KG1 (cell line): ENCODE measurements at places on chromosomes 4 and X.

DNA sequence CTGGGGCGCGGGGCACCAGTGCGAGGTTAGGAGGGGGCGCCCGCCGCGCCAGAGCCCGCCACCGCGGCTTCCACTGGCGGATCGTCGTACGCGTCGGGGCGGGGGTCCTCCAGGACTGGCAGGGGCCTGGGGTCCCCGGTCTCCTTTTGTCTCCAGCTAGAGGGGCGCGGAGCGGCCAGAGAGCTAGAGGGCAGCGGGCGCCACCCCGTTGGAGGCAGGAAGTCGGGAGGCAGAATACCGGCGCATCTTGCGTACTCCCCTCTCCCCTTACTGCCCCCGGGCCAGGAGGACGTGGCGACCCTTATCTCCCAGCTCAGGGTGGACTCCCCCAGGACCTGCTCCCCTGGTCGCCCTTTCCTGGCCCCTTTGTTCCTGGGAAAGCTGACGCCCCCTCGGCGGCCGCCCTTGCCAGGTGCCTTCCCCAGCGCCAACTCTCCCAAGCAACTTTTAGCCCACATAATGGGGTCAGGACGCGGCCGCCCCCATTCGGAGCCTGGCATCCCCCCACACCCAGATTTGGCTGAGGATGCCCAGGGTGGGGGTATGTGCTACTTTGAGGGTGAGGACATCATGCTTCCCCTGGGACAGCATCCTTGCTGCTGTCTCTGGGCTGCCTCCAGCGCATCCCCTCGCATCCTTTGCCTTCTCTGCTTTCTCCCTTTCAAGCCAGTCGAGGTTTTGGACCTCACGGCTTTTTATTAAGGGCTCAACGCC is 933 bp downstream of the CNKSR2 start:
- no peak for DNase-seq

- no peak for DNase-seq
Measured at GRCh38 chrX:70029863-70030262, 19.9 kb downstream of the AWAT2 start.

DNA sequence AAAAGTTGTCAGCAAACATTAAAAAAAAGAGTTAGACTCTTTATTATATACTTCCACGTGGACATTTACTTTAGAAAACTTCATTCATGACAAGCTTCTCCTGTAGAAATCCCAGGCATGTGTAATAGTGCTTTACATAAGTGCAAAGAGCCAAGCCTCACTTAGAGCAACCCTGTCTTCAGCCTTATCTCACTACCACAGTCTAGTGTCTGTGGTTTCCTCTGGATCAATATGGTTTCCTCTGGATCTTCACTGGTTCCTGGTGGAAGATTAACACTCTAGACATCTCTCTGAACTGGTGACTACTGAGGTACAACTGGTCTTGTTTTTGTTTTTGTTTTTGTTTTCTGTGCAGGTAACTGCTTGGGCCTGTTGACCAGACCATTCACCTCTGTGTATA is 18.4 kb upstream of the ARMCX5 start:
- DNase-seq, result no peak

GRCh38 chr4:17168571-17168970 is 270.1 kb upstream of the LDB2 start:
- no peak for DNase-seq

GRCh38 chrX:35625714-35626113 is 172.4 kb upstream of the MAGEB16 start:
- DNase-seq, result no peak

DNA sequence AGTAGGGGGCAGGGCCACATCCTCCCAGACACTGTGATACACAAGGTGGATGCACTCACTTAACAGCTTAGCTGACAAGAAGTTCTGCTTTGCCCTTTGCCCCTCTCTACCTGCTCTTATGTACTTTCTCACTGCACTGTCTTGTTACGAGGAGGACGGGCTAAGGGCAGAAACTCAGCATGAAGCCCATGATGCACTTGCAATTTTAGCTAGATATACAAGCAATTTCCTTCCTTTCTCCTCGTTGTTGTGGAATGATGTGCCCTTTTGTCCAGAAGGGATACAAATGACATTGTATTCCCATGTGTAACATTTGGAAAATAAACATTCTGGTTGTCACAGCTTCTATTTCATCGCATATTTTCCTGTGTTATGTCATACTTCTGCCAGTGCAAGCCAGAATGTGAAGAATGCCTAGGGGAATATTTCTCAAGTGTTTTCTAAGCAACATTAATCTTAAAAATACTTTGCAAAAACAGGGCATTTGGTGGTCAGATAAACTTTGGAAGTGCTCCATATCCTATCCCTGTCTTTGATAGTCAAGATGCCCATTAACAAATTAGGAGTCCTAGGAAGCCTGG is 47.2 kb downstream of the MAOA start:
- no peak for DNase-seq

GRCh38 chr4:130511776-130512175 is 1415.8 kb downstream of the C4orf33 start:
- DNase-seq, result no peak

DNA sequence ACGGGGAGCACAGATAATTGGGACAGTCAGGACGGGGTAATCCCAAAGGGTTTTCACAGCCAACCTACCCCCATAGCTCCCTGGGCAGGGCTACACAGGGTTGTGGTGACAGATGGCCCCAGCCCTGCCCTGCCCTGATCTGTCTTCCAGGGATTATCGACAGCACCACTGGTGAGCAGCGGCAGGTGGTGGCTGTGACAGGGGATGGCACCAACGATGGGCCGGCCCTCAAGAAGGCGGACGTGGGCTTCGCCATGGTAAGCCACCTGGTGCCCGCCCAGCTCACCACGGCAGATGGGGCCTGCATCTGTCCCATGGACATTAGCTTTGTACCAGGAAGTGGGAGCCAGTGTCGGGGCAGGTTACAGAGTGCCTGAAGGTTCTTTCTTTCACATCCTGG is 39.3 kb downstream of the ATP2B3 start:
- DNase-seq, result no peak

DNA sequence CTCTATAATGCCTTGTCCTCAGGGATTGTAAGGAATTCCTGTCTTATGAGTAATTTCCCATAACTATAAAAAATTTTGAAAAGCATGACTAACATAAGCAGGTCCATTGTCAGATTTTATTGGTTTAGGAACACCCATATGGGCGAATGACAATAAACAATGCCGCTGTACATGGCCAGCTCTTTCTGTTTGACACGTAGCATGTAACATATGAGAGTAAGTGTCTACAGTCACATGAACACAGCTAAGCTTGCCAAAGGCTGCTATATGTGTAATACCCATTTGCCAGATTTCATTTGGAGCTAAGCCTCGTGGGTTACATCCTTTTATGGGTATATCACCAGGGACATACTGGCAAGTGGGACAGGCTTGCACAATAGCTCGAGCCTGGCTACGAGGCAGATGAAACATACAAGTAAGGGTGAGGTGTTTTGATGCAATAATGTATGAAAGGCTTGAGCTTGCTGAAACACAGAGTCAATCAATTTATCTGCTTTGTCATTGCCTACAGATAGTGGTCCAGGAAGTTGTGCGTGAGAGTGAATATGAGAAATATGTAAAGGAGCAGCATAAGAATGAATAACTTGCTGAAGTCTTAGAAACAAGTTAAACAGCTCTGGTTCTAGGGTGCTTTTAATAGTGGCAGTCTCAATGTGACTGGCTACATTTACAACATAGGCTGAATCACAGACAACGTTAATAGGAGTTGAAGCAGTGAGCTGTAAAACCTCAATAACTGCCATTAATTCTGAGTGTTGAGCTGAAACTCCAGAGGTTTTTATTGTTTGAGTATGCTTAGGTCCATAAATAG is 67.4 kb upstream of the UGT2B10 start:
- no peak for DNase-seq

GRCh38 chrX:129682979-129683378 is 28.2 kb upstream of the APLN start:
- no peak for DNase-seq

- DNase-seq, result no peak
Measured at GRCh38 chrX:11472879-11473278, 179.7 kb downstream of the AMELX start.

DNA sequence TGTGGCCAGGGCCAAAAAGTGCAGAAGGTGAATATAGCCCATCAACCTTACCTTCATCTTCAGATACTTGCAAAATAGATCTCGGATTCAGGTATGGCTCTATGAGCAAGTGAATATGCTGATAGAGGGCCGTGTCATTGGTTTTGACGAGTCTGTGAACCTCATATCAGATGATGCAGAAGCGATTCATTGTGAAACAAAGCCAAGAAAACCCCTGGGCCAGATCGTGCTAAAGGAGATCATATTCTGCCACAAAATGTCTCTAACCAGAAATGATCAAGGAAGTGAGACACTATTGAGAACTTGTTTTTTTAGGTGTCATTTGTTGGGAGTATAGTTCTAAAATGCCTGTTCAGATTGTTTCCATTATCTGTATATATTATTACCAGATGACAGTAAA is 48.3 kb downstream of the PDK3 start:
- DNase-seq, result no peak

GRCh38 chrX:53133400-53133799 is 39.5 kb downstream of the KANTR start:
- DNase-seq, result no peak

DNA sequence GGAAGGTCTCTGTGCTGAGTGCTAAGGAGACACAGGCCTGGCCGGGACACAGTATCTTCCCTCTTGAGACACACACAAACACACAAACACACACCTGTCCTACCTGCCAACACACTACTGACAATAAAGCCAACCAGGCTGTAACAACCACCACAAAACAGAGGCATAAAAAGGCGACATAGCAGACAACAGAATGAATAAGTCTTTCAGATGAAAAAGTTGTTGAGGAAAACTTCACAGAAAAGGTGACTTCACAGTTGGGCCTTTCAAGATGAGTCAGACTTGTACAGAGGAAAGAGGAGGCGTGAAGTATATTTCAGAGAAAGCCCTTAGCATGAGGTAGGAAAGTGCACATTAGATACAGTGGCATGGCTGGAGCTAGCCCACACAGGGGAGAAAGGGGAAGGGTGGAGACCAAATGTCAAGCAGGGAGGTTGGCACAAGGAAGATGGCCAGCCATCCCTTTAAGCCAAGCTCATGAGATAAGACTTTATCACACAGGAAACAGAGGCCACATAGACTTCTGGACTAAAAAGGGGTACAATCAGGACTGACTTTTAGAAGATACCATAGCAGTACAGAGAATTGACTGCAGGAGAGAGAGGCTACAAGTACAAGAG is 54.0 kb downstream of the SLC9A7 start:
- no peak for DNase-seq

GRCh38 chr4:128649161-128649560 is 160.3 kb upstream of the JADE1 start:
- no peak for DNase-seq

DNA sequence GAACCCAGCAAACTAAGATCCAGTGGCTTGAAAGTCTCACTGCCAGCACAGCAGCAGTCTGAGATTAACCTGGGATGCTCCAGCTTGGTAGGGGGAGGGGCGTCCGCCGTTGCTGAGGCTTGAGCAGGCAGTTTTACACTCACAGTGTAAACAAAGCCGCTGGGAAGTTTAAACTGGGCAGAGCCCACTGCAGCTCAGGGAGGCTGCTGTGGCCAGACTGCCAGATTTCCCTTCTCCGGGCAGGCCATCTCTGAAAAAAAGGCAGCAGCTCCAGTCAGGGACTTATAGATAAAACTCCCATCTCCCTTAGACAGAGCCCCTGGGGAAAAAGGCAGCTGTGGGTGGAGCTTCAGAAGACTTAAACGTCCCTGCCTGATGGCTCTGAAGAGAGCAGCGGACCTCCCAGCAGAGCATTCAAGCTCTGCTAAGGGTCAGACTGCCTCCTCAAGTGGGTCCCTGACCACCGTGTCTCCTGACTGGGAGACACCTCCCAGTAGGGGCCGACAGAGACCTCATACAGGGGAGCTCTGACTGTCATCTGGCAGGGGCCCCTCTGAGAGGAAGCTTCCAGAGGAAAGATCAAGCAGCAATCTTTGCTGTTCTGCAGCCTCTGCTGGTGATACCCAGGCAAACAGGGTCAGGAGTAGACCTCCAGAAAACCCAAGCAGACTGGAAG is 45.1 kb upstream of the CDX4 start:
- DNase-seq, result no peak

GRCh38 chrX:135391734-135392133 is 30.0 kb upstream of the SMIM10L2A start:
- DNase-seq, result no peak

DNA sequence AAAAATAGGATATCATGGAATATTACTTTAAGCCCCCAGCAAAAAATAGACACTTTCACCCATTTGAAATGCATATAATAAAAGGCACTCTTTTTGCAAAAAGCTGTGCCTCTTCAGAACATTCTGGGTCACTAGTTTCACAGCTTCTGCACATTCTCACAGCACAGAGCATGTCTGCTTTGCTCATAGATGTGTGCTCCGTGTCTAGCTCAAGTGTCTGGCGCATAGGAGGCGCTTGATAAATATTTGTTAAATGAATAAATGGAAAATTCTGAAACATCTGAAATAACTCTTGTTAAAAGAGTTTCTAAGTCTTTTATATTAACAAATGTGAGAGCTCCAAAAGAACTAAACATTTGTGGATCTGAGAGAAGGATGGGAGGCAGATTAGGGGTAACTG is 275.2 kb downstream of the PTTG2 start:
- no peak for DNase-seq

DNA sequence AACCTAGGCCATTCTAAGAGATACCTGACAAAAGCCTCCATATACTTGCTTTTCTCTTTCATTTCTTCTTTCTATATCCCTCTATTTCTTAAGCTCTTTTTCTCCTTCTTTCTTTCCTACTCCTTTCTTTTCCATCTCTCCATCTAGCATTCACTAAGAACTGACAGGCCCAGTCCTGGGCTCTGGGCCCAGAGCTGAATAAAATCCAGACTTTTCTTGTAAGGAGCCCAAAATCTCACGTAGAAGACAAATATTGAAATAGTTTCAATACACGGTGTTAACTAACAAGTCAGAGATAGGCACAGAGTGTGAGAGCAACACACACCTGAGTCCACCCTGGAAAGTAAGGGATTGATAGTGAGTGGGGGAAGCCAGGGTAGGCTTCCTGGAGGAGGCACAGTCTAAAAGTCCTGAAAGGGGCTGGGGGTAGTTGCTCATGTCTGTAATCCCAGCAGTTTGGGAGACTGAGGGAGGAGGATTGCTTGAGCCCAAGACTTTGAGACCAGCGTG is 73.2 kb upstream of the EFNB1 start:
- DNase-seq, result no peak

- no peak for DNase-seq
Measured at GRCh38 chr4:10344824-10345223, 112.4 kb downstream of the ZNF518B start.

- DNase-seq, result no peak
Measured at GRCh38 chr4:70356185-70356584, 4.4 kb upstream of the SMR3A start.
